ENCODE measurements at places on chromosomes 3 and 15.

GRCh38 chr15:81292523-81293001, 31.4 kb downstream of the STARD5 start:
- no peak for DNase-seq

DNA sequence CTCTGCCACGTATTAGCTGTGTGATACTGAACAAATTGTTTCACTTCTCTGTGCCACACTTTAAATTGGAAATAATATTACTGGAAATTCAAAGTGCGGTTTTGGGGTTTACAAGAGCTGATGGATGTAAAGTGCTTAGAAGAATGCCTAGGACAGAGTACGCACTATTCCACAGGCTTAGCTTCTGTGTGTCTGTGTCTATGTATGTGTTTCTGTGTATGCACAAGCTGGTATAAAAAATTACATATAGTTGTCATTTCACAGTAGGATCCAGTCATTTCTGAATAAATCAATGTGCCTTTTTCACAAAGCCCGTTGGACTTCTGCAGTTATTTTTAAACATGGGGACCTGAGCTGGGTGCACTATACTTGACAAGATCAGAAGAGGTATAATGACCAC, 370.4 kb downstream of the TUSC7 start:
- no peak for DNase-seq

- DNase-seq: no peak
Observed at GRCh38 chr15:74383286-74383685, 15.8 kb upstream of the CYP11A1 start.

GRCh38 chr15:35141743-35142471, 56.8 kb upstream of the NANOGP8 start:
- DNase-seq: no peak

DNA sequence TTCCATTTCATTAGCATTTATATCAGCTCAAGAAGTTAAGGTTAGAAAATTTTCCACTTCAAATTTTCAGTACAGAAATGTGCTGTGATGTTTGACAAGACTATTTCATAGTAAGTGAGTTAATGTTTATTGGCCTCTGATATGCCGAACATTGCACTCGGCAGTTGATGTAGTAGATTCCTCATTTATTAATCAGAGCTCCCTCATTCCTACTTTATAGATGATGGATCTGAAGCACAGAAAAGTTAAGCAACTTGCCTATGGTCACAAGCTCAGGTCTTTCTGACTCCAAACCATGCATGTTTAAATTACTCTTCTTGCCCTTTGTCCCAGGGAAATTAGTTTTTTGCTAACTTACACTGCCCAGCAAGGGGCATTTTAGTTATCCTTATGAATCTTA, 92.0 kb downstream of the ATG7 start:
- DNase-seq: no peak

GRCh38 chr15:25527118-25527517, 88.3 kb upstream of the UBE3A start:
- no peak for DNase-seq

GRCh38 chr15:45384700-45385099, 6.4 kb upstream of the GATM start:
- DNase-seq: no peak

DNA sequence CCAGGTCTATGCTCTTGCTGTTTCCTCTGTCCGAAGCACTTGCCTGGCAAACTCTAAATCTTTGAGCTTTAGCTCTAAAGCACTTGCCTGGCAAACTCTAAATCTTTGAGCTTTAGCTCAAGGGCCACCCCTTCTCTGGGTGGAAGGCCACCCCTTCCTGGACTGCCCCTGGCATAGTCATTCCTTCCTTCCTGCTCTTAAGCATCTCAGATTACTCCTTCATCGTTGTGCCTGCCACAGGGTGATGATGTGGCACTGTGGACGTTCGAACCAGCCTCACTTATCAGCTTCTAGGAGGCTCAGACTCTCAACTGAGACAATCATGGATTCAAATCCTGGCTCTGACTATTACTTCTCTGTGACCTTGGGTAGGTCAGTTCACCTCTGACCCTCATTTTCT, 10.5 kb upstream of the CRABP1 start:
- DNase-seq: no peak

GRCh38 chr3:15065550-15066007, 464 bp upstream of the MRPS25 start:
- DNase-seq: no peak

- no peak for DNase-seq
Observed at GRCh38 chr3:194337965-194338753, 13.0 kb downstream of the CPN2 start.

GRCh38 chr3:30614943-30615342, 8.5 kb downstream of the TGFBR2 start:
- no peak for DNase-seq

DNA sequence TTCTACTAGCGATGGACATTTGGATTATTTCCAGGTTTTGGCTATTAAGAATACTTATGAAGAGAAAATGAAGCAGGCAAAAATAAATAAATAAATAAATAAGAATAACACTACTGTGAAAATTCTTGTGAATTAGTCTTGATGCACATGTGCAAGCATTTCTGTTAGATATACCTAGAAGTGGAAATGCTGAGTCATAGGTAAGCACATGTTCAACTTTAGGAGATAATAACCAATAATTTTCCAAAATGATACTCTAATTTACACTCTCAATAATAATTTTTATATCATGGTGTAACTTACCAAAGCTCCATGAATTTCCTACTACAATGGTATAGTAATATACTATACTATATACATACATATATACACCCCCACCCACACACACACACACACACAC, 23.4 kb downstream of the EMC4 start:
- DNase-seq: no peak

DNA sequence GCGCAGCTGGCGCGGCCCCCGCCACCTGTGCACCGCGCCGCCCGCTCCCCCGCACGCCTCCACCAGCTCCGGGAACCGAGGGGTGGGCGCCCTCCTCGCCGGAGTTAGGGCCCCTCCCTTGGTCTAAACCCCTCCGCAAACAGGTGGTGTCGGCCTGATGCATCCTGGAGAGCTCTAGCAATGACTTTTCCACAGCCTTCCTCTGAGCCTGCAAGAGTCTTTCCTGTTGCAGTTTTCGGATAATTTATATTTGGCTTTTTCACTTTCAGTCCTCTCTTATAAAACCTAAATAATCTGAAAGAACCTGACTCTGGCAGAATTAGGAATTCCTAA, 334 bp upstream of the IGSF11 start:
- no peak for DNase-seq

DNA sequence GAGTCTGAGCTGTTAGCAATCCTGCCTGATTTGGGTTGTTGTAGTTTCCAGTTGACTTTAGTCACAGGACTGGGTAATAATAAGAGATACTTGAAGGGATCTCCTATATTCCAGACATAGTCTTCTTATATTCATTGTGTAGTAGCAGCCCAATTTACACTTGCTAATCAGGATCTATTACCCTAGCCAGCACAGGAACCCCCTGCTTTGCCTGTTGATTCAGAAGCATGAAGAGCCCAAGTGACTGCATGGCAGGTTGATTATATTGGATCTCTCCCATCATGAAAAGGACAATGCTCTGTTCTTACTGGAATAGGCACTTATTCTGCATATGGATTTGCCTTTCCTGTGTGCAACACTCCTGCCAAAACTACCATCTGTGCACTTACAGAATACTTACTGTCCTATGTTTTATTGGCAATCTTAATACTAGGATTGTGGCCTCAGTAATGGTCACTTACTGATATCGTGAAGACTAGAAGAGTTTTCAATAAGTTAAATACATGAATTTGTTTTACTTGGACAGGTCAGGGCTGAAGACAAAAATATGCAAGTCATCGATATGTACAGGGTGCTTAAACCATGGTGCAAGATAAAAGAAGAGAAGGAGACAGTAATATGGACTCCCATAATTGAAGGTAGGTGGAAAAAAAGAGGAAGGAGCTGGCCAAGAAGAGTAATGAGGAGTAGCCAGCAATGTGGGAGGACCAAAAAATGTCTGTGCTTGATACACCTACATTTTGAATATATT, 304.1 kb downstream of the MCTP2 start:
- DNase-seq: no peak

GRCh38 chr3:123447749-123448517, 957 bp downstream of the ADCY5 start:
- DNase-seq: no peak

GRCh38 chr3:43858294-43858701, 167.6 kb downstream of the ABHD5 start:
- DNase-seq: no peak

DNA sequence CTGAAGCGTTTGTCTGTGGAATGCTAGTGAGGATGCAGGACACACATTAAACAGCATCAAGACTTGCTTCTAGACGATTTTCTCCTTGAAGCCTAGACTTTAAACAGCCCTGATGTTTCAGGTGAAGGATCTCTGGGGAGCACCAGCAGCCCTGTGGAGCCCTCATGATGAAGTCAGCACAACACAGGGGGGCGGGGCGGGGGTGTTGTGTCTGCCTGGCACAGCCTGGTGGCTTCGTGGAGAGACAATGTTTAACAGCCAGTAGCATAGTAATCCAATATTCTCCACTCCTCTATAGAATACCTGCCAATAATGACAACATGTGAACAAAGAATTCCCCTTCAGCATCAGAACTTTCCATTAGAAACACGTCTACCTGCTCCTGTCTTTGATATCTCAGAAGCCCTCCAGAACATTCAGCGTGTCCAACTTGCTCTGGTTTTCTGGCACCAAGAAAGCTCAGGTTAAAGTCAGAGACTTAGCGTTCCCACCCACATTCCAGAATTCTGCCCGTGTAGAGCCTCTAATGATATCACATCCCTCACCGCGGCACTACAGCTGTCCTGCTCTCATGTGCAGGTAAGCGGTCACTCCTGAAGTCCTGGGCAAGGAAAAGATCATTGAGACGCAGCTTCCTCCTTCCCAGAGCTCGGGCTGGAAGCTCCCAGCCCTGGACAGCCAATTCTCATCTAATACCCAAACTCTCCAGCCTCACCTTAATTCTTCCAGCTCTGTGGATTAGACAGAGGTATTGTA, 98.0 kb downstream of the ATP10A start:
- no peak for DNase-seq

DNA sequence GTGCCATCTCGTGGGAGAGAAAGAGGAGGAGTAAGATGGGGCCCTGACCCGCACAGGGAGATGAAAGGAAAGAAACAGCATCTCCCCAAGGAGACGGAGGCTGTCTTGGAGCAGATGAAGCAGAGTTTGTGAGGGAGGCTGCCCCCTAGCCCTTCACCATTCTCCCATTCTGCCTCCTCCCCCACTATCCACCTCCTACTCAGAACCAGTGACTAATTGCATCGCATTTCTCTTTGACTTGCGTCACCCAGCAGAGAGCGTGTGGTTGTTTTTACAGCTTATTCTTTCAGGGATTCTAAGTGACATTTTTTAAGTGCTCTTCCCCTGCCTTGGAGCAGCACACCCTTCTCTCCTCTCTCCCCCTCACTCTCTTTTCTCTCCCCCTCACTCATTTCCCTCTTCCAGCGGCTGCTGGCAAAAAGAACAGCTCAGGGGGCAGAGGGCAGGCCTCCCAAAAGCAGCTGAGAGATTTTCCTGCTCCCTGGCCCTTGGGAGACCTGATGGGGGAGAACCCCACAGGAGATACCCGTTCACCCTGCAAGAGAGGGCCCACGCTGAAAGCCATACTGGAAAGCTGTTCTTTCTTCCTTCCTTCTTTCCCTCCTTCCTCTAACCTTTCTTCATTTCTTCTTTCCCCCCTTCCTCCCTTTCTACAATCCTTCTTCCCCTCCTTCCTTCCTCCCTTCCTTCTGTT, 91.8 kb downstream of the MRPL46 start:
- no peak for DNase-seq

GRCh38 chr3:65953881-65954733, 84.6 kb downstream of the MAGI1 start:
- no peak for DNase-seq

DNA sequence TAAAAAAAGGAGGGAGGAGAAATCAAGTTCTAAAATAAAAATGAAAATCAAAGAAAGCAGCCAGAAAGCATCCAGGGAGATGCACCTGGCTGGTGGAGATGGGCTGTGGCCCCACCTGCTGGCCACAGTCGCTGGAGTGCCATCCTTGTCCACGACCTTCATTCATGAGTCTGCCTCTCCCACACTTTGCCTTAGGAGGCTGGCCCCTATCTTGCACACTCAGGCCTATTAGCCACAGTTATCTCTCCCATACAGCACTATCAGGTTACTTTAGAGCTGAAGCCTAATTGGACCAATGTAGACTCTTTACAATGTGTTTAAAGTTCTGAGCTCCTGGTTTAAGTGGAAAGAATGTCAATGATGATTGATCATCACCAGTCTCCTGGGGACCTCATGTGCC, 392.0 kb upstream of the RORA start:
- DNase-seq: no peak

DNA sequence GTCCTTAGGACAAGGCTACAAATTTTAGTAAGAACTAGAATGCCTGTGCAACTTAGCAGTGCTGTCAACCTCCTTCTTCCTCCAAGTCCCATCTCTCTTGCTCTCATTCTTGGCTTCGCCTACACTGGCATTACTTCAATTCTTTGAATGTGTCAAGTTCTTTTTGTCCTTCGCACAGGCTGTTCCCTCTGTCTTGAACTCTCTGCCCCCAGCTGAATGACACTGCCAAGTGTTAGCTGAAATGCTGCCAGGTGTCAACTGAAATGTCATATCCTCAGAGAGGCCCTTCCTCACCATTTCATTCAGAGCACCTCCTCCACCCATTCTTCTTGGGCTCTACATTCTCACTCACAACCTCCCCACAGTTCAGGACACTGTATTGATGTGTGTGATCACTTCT, 48.8 kb upstream of the PSMD6 start:
- DNase-seq: no peak

GRCh38 chr3:30611613-30612436, 5.4 kb downstream of the TGFBR2 start:
- DNase-seq: no peak

- no peak for DNase-seq
Observed at GRCh38 chr15:69962561-69962960, 135.2 kb downstream of the TLE3 start.

GRCh38 chr3:192860454-192860853, 57.2 kb downstream of the MB21D2 start:
- DNase-seq: no peak

- DNase-seq: no peak
Observed at GRCh38 chr3:88149101-88149508, 654 bp upstream of the C3orf38 start.

All from NCI-H748 treated with DMSO at 0.1 percent for 48 hours (cell line).